ENCODE measurements at places on chromosomes 2 and 18.

DNA sequence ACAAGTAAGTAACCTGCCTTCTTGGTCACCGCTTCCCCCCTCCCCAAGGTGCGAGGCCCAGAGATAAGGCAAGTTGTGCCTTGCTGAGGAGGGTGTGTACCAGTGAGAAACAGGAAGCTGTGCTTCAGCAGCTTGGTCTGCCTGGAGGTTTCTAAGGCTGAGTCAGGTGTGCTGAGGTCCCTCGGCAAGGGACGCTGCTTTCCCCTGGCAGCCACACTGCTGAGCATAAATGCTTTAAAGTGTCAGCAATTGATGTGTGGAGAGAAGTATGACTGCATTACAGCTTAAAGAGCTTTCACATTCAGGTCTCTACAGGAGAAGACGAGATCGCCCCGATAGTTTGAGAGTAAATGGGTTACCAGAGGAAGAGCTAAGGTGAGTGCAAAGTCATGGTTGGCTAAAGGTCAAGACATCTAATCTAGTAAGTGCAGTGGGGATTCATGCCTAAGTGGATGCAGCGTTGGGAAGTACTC, 86.9 kb downstream of the LIMS1 start:
- H3K4me3 ChIP-seq = no peak overlapping the region
- no peak for DNase-seq
- no peaks in the 10 kb centered on the region for H3K36me3 ChIP-seq

- H3K4me1 ChIP-seq = no peaks in the 10 kb centered on the region
- H3K27me3 ChIP-seq = no peaks in the 10 kb centered on the region
- H3K4me3 ChIP-seq = no peak overlapping the region
- no peak for DNase-seq
These were observed 673.8 kb upstream of the SALL3 start for GRCh38 chr18:78305789-78306188.

- H3K36me3 ChIP-seq = no peaks in the 10 kb centered on the region
- no peaks in the 10 kb centered on the region for H3K4me1 ChIP-seq
- H3K27me3 ChIP-seq = no peaks in the 10 kb centered on the region
- no peak for DNase-seq
- H3K4me3 ChIP-seq = no peak overlapping the region
These were observed 4.5 kb downstream of the HES6 start for GRCh38 chr2:238235331-238235732.

DNA sequence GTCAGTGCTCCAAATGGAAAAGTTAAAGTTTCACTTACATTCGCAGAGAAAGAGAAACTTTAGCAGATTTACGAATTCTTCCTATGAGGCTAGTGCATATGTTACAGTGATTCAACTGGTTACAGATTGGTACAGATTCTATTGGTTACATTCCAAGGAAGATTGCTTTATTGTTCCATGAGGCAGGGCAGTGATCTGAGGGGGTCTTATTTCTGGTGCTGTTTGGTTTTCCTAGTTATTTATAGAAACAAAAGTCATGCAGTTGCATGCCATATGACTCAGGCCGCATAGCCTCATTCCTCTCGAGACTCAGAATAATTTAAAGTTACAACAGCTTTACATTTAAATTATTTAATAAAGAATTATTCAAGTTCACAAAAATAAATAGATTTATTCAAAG, 385.4 kb upstream of the SYT4 start:
- H3K4me3 ChIP-seq = no peak overlapping the region
- DNase-seq = peak; percentile 4
- no peak overlapping the region for H3K27ac ChIP-seq
- H3K4me1 ChIP-seq = no peaks in the 10 kb centered on the region
- no peaks in the 10 kb centered on the region for H3K27me3 ChIP-seq
